ENCODE measurements at places on chromosomes 11 and 22. TPM values are rescaled to one million over a fixed set of nuclear protein-coding genes. Genes with fewer than 3 reads are reported as not detected.

DNA sequence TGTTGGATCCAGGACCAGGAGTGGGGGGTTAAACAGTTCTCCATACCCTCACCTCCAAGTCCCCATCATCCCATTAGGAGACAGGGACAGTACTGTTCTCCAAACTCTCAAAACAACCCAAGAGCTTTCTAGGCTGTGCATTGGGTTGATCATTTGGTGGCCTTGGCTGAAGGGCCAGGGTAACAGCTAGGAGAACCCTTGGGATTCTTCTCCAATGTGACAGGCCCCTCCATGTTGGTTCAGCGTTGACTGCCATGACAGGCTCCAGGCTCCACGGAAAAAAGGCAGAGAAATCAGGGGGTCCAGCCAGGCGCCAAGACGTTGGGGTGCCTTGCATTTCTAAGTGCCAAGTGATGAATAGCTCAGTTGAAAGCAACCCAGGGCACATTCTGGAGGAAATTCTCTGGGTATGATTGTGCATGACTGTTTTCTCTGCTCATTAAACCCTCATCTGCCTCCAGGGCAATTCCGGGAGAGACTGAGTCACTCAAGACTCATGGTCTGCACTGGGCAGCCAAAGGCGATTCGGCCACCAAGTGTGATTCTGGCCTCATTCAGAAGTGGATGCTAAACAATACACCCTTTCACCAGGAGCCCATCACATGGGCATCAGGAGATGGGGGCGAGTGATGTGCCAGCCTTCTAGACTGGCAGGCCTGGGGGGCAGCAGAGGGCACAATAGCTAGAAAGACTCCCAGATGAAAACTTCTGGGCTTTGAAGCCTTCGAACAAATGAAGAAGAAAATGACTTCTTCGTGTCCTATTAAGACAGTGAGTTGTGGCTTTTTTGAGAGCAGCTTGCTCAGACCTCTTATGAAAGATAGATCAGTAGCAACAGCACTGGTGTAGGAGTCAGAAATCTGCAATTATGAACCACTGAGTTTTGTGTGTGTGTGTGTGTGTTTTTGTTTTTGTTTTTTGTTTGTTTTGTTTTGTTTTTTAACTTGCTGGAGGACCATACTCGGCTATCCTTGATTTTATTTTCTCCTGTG is 27.7 kb downstream of the CD44 start:
- peak; percentile 72 for DNase-seq

DNA sequence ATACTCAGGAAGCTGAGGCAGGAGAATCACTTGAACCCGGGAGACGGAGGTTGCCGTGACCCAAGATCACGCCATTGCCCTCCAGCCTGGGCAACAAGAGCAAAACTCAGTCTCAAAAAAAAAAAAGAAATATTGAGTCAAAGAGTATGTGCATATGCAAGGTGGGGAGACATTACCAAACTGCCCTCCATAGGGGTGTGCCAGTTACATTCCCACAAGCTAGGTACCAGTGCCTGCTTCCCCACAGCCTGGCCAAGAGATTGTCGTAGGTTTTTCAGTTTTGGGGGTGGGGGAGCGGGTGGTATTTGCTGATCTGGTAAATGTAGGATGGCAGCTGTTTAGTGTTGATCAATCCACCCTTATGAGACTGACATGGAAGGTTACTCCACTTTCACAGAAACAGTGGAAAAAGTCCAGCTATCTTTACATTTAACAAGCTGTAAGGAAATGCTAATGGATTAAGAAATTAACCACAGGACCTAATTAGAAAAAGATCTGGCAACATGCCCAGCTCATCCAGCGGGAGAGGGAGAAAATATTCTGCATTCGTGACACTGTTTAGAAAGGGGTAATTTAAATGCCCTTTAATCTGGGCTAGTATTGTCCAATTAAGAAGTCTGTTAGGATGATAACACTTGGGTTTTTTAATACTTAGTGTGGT is 89.4 kb downstream of the PACS1 start:
- no peak for DNase-seq

DNA sequence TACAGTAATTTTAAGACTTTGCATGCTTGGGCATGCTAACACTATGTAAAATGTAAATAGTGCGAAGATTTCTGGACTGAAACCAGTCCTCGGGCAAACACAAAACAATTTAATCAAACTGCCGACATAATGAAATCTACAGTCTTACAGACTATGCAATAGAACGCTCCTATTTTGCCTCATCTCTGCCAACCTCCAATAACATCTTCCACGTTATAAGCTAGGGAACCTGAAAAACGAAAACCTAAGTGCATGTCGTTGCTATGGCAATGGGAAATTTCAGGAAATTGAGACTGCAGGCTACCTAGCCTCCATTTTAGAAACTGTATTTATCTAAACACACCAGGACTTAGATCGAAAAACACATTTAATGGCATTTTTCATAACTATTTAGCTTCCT is 1.1 kb downstream of the CSTF3 start:
- no peak for DNase-seq

GRCh38 chr22:41198027-41198580 is 7.0 kb upstream of the L3MBTL2 start:
- DNase-seq, result no peak

DNA sequence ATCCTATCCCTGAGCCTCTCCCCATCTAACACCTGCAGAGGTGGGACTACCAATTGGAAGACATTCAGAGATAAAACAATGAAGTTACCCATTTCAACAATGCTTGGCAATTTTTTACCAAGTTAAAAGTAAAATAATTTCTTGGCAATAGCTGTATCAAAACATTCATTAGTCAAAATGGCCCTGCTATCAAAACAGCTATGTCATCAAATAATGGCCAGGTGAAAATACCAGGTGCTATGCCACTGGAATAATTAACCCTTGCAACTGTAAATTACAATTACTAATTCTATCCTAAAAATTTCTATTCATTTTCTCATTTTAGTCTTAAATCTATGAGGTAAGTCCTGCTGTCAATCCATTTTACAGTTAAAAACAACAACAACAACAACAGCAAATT is 43.3 kb downstream of the NOX4 start:
- no peak for DNase-seq

DNA sequence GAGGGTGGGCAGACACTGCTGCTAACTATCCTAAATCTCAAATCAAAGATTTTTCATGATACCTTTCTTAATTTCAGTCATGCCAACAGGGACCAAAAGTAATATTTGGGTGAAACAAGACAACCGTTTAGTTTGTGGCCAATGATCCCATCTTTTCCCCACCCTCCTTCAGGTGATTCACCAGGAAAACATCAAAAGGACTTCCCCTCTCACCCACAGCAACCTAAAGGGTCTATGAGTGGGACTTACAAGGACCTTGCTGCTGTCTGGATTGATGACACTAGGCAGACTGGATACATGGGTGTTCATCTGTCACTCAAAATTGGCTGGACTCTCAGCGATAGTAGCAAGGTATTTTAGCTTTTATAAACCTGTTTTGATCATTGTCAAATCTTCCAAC is 62.0 kb upstream of the ZC3H12C start:
- DNase-seq, result no peak

DNA sequence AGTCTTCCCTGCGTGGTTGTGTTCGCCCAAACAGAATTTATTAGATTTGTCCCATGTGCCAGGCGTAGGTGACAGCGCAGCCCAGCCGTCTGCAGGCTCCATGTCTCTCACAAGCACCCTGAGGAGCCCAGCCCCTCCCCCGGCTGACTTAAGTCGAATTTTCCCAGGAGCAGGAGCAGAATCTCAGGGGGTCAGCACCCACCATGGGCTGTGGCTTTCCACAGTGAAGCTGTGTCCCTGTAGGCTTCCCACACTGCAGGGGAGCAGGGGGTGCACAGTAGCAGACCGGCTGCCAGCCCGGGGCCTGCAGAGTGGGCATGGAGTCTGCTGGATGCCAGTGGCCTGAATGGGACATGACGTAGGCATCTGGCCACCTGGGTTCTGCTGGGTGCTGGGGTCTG is 16.0 kb downstream of the PARVG start:
- DNase-seq, result peak; percentile 42

- no peak for DNase-seq
These were observed 590.2 kb upstream of the LRRC4C start for GRCh38 chr11:42049650-42050049.

DNA sequence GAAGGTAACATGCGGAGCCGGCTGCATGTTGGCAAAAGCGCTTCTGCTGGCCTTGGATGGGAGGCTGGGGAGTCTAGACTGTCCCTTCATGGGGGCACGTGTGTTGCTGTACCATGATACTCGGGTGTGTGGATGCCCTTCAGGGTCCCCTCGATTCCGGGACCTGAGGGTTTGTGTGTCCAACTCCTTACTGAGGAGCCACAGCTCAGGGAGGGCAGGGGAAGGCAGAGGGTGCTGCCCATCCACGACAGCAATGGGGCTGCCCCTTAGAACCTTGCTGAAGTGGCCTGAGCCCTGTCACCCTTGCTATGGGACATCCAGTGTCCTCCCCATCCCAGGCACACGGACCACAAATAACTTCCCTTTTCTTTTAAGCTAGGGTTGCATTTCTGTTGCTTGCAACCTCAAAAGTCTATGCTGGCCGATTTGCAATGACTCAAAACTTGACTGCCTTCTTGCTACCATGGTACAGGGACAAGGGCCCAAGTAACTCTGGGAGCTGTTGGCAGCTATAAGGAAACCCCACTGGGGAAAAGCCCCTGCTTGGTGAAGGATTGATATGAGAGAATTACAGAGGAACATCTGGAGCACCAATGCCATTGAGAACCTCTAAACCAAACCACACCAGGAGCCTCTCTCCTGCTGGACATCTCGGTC is 43.8 kb downstream of the RTL6 start:
- DNase-seq, result peak; percentile 34

DNA sequence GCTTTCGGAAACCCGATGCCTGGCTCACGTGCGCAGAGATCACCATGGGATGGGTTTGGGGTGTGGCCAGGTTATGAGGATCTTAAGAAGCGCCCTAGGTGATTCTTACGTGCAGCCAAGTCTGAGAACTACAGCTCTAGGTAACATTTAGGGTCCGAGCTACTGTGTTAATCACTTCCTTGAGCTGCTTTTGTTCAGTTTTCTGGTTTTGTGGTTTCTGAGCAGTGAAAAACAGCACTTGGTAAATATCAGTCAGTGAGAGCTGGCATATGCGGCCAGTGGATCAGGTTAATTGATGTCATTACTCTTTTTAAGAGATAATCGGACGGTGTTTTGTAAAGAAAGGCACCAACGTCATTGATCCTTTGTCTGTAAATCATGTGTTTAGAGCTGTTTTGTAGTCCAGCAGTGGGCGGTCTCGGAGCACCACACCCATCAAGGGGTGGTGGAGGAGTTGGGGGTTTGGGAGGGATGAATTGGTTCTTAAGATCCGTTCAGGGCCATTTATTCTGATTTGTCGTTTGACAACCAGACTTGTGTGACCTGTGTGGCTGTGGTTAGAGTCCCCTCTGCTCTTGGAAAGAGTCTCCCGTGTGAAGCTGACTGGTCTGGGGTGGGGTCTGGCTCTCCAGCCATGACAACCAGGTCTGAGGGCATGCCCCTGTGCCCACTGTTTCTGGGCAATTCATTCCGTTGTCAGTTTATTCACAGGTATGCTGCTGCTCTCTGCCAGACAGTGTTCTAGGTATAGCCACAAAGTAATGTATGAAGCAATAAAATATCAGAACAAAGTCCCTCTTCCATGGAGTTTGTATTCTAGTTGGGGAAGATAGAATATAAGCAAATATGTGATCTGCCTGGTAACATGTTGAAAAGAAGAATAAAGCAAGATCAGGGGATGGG is 61.9 kb upstream of the SORL1-AS1 start:
- DNase-seq, result no peak

GRCh38 chr11:35246745-35247144 is 107.8 kb downstream of the CD44 start:
- no peak for DNase-seq

DNA sequence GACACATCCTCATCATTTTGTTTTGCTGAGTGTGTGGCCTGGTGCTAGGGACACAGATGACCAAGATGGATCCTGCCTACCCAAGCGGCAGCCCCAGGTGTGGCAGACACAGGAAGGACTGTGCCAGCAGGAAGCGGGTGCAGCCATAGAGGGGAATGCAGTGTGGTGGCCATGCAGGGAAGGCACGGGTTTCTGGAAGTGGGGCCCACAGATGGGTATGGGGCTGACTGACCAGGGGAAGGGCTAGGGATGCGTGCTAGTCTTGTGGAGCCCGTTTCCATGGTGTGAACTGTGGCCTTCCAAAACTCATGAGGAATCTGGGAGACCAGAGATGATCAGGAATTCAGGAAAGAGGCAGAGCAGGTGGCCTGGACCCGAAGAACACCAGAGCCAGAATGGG is 33.5 kb downstream of the YPEL1 start:
- DNase-seq, result no peak

DNA sequence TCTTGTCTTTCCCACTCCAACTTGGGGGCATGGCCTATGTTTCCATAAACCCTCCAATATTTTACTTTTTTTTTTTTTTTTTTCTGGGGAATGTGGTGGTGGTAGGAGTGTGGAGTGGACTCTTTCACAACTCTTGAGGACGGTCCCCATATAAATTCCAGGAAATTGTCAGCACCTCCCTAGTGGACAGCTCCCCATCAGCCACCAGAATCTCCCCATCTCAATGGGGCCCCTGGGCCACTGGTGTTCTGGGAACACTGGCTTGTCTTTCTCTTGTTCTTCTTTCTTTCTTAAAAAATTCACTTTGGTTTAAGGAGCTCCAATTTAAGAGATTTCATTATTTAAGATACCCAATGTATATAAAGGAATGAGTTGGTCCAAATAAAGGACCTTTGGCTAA is 74.1 kb downstream of the ADM start:
- no peak for DNase-seq

The ARRB1 gene
- total RNA-seq, result 70.8 TPM

The APOBEC3H gene
- total RNA-seq, result 1.1 TPM

The JHY gene
- 13.3 TPM for total RNA-seq

Measured in sciatic nerve (tissue), 2 donors.